Placental pericyte (primary cell): ENCODE measurements at places on chromosomes 5 and 9. TPM values are rescaled to one million over a fixed set of nuclear protein-coding genes. Genes with fewer than 3 reads are reported as not detected.

CARTPT gene
- total RNA-seq = not detected in 2 replicates

ADAMTS13 gene
- total RNA-seq = 0.57 and 0.88 TPM in 2 replicates

TLR4 gene
- 2.0 and 6.3 TPM in 2 replicates for total RNA-seq

TRIM7 gene
- total RNA-seq = 1.1 and 3.4 TPM in 2 replicates

ARAP3 gene
- total RNA-seq = 6.1 and 20.0 TPM in 2 replicates

INSL4 gene
- total RNA-seq = not detected in 2 replicates

GNPDA1 gene
- total RNA-seq = 39.4 and 68.1 TPM in 2 replicates

TMEM171 gene
- 5.5 and 30.2 TPM in 2 replicates for total RNA-seq

GZMA gene
- not detected in 2 replicates for total RNA-seq
